M059J (cell line): ENCODE measurements at places on chromosomes 1 and 21. TPM values are rescaled to one million over a fixed set of nuclear protein-coding genes. Genes with fewer than 3 reads are reported as not detected.

DMBX1 gene
- not detected in 2 replicates for total RNA-seq

CLCA4 gene
- total RNA-seq: not detected in 2 replicates

PLA2G2A gene
- not detected in 2 replicates for total RNA-seq

HPDL gene
- not detected in 2 replicates for total RNA-seq

CELA2B gene
- not detected in 2 replicates for total RNA-seq

ENTREP3 gene
- 5.9 and 8.1 TPM in 2 replicates for total RNA-seq
